ENCODE measurements at places on chromosomes 11 and 22.

- DNase-seq: no peak
These were observed 17.7 kb upstream of the SYTL2 start for GRCh38 chr11:85828640-85828978.

- DNase-seq: no peak
These were observed 74.2 kb downstream of the ALX4 start for GRCh38 chr11:44235765-44236201.

- DNase-seq: no peak
These were observed 66.6 kb upstream of the RDX start for GRCh38 chr11:110362971-110363509.

DNA sequence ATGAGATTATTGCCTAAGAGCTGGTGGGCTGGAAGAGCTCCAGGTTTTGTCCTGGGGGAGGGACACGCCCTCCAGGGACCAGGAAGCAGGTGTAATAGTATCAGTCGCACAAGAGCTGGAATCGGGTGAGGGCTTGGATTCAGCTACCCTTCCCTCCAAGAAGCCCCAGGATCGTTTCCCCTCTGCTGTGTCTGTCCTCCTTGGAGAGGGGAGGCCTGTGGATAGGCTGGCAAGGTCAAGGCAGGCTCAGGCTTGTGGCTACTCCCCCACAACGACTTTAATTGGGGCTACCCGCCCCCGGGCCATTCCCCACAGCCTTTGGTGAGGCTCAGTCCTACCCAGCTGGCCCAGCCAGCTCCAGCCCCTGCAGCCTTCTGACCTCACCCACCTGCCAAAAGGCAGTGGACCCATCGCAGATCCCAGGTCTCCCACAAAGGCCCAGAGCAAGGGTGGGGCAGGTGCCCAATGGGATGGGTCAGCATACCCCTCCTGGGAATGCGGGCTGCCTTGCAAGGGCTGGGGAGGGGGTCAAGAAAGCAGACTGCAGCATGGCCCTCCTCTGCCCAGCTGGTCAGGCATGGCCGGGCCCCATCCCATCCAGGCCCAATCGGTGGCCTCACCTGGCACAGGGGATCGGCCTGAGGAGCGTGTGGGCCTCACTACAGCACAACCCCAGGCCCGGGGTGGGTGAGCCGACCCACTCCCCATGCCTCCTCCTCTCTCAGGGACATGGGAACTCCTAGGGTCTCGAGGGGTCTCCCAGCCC lies 1.0 kb downstream of the CTSD start:
- DNase-seq: peak; percentile 81

DNA sequence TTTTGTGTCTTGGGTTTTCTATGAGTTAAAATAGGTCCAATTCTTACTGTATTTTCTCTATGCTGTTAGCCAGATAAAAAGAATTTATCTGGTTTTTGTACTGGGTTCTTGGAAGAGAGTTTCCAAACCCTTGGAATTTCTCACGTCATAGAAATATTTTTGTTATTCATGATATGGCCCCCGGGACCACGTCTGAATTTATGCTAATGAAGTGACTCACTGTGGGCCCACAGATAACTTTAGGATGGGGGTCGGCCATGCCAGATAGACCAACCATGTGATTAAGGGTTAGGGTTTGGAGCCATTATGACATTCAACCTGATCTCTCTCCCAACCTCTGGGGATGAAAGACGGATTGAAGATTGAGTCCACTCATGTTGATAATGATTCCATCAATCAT lies 35.6 kb upstream of the DDI1 start:
- no peak for DNase-seq

GRCh38 chr11:113960702-113961330 lies 14.1 kb upstream of the HTR3A start:
- no peak for DNase-seq

- no peak for DNase-seq
These were observed 23.5 kb upstream of the TH start for GRCh38 chr11:2194877-2195755.

GRCh38 chr11:40294349-40294735 lies 1165.1 kb downstream of the LRRC4C start:
- no peak for DNase-seq
